ENCODE measurements at places on chromosomes 2 and 18. TPM values are rescaled to one million over a fixed set of nuclear protein-coding genes. Genes with fewer than 3 reads are reported as not detected.

Gene SEPTIN10
- polyA plus RNA-seq: 107 TPM

Gene OLA1
- polyA plus RNA-seq: 151 TPM

Gene OTOS
- 0.24 TPM for polyA plus RNA-seq

Gene ABCG5
- 0.54 TPM for polyA plus RNA-seq

Gene FEV
- not detected for polyA plus RNA-seq

Gene DSG4
- not detected for polyA plus RNA-seq

DNA sequence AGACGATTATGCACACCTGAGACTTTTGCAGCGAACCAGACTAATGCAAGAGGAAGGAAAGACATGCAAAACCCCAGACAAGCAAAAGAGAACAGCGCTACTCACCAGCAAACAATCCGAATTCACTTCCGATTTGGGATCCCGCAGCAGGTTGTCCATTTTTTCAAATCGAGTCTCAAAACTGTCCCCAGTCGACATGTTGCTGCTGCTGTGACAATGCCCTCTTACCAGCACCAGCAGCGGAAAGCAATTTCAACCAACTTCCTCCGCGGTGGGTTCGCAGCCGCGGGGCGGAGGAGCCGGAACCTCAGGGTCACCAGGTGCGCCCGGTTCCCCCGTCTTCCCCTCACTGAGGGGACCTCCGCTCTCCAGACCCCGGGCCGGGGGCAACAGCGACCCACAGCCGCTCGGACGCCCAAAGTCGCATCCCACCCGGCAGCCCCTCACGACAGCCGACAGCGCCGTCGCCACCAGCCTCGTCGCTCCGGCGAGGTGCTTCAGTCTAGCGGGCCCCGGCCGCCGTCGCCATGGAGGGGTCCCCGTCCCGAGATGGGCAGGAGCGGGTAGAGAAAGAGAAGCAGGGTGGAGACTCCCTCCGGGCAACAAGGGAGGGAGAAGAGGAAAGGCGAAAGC lies 784 bp downstream of the ROCK1 start:
- peak; percentile 58 for DNase-seq

GRCh38 chr2:99960790-99961189 lies 181.6 kb downstream of the AFF3 start:
- DNase-seq: no peak

- no peak for DNase-seq
Observed at GRCh38 chr2:60445684-60446179, 107.7 kb downstream of the BCL11A start.

- DNase-seq: peak; percentile 7
Observed at GRCh38 chr18:55863876-55864275, 275.9 kb upstream of the TCF4 start.

DNA sequence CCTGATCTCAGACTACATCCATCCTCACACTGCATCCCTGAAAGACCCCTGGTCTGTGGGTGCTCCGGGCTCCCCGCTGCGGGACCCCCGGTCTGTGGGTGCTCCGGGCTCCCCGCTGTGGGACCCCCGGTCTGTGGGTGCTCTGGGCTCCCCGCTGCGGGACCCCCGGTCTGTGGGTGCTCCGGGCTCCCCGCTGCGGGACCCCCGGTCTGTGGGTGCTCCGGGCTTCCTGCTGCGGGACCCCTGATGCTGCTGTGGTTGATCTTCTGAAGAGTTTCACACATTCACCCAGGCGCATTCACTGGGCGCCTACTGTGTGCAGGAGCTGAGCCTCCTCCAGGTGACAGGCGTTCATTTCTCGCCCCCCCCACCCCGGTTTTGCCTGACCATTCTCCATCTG lies 162.7 kb upstream of the SALL3 start:
- DNase-seq: no peak

- no peak for DNase-seq
Observed at GRCh38 chr2:17792515-17792914, 23.7 kb upstream of the MSGN1 start.

DNA sequence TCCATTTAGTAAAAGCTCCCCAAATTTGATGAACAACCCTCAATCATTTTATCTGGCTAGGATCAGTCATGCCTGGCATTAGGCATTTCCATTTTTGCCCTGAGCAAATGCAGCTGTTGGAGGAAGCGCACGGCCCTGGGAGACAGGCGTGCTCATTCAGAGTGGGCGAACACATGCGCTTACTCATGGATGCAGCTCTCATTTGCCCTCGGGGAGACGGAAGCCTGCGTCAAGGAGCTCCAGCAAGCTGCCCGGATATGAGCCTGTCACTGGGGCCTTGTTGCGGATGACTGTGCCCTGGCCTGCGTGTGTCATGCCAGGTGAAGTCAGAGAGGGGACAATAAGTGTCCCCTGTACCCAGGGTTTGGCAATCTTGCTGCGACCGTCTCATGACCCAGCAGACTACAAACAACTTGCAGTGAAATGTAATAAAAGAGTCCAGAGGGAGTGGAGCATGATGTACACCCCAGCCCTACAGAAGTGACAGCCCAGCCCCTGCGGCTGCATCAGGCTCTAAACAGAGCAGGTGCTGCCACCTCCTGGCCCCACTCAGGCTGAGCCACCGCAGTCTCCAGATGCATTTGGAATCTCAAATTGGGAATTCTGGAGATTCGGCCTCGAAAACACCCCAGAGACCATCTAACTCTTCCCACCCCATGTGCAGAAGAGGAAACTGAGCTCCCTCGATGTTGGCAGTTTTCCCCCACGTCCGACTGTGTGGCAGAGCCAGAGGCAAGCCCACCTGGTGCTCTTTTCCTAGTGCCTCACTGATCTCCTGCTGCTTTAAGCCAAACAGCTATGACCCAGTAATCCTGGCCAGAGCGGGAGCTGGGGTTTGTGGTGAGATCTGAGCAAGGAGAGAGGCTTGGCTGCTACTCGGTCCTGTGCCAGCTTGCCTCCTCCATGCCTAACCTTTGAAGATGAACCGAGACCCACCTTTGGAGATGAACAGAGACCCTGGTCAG lies 105.0 kb upstream of the ALK start:
- DNase-seq: peak; percentile 40

GRCh38 chr2:18647731-18648130 lies 58.4 kb upstream of the NT5C1B start:
- DNase-seq: no peak

GRCh38 chr2:174492963-174493431 lies 6.2 kb upstream of the GPR155 start:
- no peak for DNase-seq

- no peak for DNase-seq
Observed at GRCh38 chr2:203790134-203790852, 77.3 kb upstream of the CTLA4 start.

GRCh38 chr18:60471652-60472051 lies 99.1 kb upstream of the MC4R start:
- DNase-seq: no peak

- DNase-seq: no peak
Observed at GRCh38 chr2:33511141-33511540, 34.7 kb downstream of the RASGRP3 start.

DNA sequence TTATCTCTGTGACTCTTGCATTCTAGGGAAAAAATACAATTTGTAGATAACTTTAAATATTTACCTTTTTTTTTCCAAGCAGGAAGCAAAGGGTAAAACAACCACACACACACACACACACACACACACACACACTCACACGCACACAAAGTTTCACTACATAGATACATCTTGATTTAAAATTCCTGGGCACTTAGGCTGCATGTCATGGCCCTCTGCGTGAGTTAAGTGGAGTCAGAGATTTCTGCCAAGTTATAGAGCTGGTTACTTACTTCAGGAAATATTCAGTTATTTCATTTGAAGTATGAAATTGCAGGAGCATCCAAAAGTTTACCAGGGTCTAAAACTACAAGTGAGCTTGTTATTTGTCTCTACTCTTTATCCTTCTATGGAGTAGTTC lies 612.0 kb downstream of the IRS1 start:
- DNase-seq: no peak

GRCh38 chr2:138058427-138058826 lies 94.2 kb downstream of the HNMT start:
- no peak for DNase-seq

DNA sequence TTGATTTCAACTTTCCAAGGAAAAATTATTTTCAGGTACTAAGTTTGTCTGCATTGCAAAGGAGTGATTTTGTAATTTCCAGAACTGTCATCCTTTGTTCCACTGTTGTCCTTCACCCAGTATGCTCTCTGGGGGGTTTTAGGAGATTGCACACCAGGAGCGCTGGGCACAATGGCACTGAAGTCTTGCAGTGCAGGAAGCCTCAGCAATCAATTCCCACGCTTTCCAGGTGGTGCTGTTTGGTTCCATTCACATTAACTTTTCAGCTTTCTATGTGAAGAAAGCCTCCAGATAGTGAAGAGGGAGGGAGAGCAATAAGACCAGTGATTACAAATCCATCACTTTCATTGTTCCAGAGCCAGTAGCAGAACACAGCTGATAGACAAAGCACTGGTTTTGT lies 344.0 kb upstream of the VWC2L start:
- DNase-seq: no peak

DNA sequence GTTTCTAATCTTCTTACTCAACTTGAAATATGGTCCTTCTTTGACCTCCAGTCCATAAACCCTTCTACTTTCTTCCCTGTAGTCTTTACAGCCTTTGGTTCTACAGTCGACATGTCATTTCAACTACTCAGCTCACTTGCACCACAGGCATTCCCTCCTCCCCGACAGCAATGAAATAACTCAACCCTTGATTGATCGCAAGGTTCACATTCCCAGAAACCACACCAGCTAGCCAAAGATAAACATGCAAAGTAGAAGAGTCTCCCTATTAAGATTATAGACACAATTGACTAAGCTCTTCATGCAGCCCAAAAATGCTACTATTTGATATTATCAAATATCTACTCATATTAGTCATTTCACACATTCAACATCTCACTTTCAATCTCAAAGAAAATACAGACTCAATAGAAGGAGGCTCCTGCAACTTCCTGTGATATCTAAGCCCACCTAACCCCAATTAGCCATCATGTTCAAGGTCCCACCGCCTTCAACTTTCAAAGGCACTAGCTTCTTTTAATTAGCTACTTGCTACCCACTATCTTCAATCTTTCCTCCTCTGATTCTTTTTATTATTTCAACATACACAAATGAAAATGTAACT lies 50.8 kb downstream of the RTTN start:
- no peak for DNase-seq

DNA sequence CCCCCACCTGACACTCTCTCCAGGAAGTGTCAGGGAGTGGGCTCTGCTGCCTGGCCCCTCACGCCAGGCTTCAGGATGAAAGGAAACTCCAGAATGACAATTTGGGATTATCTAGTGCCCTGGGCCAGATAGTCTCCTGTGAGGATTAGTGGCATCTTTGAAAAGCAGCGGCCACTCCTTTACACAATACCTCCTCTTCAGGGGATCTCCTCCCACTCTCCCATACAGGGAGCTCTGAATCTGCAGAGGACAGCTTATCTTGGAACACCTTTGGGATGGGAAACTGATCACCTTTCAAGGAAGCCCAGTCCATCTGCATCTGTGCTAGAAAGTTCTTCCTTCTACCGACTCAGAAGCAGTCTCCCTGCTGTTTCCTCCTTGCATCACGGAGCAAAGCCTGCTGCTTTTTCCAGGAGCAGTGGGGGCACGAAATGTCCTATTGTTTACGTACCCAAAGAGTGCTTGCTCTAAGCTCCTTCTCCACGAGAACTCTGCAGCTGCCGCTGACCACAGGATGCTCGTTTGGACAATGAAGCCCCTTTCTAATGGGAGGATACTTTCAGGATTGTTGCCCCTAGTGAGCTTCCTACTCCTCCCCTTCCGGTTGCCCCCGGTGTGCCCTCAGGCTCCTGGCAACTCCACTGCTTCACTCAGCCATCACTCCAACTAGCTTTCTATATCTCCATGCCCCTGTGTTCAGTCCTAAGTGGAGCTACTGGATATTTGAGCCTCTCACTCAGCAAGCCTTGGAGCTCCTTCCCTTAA lies 31.5 kb downstream of the SIX3 start:
- no peak for DNase-seq

GRCh38 chr2:157355618-157356017 lies 30.0 kb upstream of the ERMN start:
- DNase-seq: no peak

DNA sequence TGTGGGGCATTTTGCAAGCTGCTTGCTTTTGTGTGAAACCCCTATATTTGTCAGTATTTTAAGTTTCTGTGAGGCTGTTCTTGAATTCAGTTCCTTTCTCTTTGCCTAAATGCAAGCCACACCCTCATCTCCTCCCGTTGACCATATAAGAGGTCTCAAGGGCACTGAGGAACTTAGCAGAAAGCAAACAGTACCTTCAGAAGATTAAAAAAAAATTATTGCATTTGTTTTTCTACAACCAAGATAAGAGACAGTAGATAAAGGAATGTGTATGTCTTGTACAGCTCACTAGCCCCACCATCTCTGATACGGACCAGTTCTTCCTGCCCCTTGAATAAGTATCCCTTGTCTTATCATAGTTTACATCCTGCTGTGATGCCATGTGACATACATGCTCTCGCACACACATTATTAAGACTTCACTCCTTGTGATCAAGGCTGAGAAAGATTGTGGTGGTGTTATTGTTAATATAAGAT lies 64.2 kb downstream of the NPAS2 start:
- DNase-seq: no peak

DNA sequence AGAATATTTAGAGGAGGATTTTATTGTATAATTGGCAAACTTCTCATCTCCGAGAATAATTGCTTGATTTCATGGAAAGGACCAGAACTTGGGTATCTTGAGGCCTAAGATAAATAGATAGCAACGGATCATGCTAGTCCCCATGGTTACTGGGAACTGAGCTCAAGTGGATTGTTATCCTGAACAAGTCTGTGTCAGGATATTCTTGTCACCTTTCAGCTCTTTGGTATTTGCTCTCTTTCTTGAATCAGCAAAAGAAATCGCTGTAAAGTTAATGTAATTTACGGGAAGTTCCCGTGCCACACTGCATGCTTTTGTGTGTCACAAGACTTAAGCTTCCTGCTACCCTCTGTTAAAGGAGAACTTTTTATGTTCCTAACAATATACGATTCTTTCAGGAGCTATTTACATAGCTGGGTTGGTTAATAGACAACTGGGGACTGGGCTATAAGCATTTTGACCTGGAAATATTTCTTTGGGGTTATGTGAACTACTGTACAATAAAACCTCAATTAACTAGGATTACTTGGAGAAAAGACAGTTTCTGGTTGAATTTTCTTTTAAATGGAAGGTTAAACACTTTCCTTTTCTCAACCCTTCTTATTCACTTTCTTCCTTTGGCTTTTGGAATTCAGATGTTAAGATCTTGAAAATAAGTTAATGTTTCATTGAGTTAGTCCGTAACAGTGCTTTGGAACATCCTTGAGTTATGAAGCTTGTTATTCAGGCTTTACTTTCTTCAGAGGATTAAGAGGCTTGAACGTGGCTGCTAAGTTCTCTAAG lies 151.2 kb downstream of the FMNL2 start:
- DNase-seq: no peak

GRCh38 chr2:234960175-234961088 lies 8.6 kb downstream of the SH3BP4 start:
- DNase-seq: no peak

- DNase-seq: no peak
Observed at GRCh38 chr2:31219131-31219969, 2.0 kb upstream of the CAPN14 start.

Data from left renal cortex interstitium (tissue), 4 donors.